Naive thymus-derived CD8-positive, alpha-beta T cell (primary cell): ENCODE measurements at places on chromosomes 1 and 21.

DNA sequence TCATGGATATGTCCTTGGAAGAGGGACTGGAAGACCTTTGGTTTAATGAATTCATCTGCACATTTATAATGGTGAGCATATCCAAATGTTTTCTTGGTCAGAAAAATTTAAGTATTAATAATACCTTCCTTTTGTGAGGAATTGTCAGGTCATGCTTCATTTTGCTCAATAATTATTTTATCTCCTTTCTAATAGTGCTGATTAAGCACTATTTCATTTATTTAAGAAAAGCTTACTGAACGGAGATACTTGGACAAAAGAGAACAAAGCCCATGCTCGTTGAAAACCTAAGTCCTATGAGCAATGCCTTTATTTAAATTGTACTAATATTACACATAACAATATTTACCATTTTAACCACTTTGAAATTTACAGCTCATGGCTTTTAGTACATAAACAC lies 281.5 kb downstream of the PDE4B start:
- no peak for DNase-seq

GRCh38 chr1:68074472-68074871 lies 24.0 kb upstream of the DIRAS3 start:
- no peak for DNase-seq

DNA sequence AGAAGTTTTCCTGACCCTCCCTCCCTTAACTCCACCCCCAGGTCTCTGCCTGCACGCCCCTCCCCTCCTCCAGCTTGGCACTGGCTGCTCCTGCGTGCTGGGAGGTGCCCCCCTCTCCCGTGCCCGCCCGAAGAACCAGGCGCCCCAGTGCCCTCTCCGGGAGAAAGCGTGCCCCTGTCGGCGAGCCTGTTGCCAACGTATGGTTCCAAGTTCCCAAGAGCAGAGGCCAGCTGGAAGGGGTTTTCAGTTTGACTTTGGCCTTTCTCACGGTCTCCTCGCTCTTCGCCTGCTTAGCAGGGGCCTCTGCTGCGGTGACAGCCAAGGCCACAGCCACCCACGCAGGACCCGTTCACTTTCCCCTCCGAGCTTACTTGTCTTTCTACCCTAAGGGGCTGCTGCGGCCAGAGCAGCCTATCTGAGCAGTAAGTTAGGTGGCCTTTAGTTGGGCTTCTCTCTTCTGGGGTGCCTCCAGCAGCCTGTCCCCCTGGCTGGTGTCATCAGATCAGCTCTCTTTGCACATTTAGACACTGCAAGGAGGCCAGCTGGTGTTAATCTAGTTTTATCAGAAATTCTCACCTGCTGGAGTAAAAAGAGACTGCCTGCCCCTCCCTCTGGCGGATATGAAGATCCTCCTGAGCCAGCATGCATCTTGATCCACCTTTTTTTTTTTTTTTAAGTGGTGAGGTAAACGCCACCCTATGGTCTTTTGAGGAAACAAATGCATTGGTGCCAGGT lies 1.5 kb downstream of the STUM start:
- DNase-seq: no peak

GRCh38 chr1:67827688-67828087 lies 5.6 kb downstream of the GNG12 start:
- DNase-seq: no peak

- DNase-seq: peak; percentile 36
Observed at GRCh38 chr1:167935216-167936067, 1.0 kb upstream of the DCAF6 start.

DNA sequence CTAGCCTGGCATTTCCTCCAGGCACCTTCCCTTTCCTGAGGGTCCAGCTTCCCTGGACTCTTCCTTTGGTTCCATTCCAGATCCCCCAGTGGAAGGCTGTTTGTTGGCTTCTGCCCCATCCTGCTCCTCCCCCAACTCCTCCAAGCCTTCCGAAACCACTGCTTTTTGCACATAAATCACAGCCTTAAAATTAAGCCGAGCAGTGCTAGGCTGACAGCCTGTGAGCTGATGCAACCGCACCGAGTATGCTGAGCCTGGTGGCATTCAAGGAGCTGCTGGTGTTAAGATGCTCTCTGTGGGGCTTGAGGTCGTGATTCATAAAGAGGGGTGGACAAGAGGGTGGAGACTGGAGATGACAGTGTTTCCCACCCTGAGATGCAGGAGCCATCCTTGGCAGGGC lies 266.6 kb upstream of the C1orf174 start:
- no peak for DNase-seq

- no peak for DNase-seq
Observed at GRCh38 chr1:37403166-37403565, 71.2 kb upstream of the ZC3H12A start.

DNA sequence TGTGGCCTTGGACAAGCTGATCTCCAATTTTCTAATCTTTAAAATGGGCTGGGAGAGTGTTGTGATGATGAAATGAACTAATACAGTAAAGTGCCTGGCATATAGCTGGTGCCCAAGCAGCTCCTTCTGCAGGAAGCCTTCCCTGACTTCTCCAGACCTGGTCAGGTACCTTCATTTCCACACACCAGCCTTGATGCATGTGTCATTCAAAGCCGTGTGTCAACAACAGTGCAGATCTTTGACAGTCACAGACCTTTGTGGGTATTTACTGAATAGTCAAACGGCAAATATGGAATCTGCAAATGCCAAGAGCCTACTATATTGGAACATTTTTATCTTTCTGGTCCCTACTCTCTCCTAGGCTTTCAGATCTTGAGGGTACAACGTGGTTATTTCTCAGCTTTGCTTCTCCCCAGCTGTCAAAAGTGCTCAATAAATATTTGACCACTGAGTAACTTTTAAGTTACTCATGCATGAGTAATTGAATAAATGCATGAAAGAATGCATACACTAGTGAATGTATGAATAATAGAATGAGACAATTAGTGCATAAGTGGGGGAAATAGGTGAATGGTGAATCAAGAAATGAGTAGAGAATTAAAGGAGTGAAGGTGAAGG lies 75.4 kb downstream of the MDM4 start:
- no peak for DNase-seq

DNA sequence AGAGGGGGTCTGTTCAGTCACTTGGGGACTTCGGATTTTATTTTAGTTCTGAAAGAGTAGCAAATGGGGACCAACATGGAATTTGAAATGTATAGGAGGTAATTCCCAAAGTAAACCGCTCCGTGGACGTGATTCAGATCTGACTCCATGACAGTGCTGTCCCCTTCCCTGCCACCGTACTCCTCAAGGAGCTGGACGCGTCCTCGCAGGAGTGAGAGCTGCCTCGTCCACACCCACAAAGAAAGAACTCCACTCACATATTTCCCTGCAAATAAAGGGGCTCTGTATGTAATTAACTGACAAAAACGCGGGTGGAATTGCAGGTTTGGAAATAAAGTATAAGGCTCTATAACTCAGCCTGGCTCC lies 183.6 kb downstream of the ETS2 start:
- no peak for DNase-seq

GRCh38 chr1:229105109-229105508 lies 165.8 kb upstream of the RAB4A start:
- DNase-seq: no peak

- DNase-seq: peak; percentile 81
Observed at GRCh38 chr1:150577557-150578271, 1.7 kb downstream of the MCL1 start.

DNA sequence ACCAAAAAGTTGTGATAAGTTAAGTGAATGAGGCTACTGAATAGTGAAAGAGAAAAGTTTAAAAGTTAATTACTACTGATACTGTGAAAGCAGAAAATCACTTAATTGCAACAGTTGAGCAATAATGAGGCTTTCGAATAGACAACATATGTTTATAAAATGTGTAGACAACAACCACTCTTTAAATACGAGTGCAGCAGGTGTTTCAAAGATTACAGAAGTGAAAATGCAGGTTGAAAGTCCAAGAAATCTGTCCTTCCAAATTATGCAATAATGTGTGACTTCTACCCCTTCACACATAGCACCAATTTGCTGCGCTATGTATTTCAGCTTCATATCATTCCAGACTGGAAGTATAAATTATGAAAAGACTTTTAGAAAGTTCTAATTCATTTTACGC lies 213.0 kb downstream of the COL24A1 start:
- DNase-seq: no peak

- DNase-seq: no peak
Observed at GRCh38 chr21:31714741-31715365, 17.1 kb downstream of the SCAF4 start.

DNA sequence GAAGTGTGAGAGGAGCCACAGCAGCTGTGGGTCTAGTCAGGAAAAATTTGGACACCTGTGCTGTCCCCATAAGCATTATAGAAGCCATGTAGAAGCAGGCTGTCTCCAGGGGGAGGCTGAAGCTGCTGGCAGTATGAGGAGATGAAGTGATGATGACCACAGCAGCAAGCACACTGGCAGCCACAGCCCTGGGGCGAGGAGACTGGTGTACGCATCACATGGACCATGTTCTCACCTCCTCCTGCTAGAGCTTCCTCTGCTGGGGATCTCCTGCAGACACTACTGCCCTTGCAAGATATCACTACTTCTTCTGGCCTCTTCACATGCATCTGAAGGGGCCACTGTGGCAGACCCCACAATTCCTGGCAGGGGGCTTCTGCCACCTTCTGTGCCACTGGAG lies 33.8 kb upstream of the CREG1 start:
- no peak for DNase-seq

DNA sequence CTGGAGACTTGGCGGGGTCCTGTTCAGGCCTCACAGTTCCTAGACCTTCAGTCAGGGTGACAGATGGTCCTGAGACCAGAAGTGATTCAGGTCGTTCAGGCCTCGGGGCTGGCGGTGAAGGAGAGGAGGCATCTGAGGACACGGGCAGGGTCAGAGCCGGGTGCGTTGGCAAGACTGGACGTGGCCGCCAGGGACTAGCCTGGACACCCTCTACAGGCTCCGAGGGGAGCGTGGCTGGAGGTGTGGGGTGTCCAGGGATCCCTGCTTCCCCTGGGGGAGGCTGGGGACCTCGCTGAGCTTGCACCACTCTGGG lies 64.0 kb upstream of the TARDBP start:
- no peak for DNase-seq

GRCh38 chr1:219459351-219460080 lies 153.4 kb downstream of the ZC3H11B start:
- DNase-seq: no peak

DNA sequence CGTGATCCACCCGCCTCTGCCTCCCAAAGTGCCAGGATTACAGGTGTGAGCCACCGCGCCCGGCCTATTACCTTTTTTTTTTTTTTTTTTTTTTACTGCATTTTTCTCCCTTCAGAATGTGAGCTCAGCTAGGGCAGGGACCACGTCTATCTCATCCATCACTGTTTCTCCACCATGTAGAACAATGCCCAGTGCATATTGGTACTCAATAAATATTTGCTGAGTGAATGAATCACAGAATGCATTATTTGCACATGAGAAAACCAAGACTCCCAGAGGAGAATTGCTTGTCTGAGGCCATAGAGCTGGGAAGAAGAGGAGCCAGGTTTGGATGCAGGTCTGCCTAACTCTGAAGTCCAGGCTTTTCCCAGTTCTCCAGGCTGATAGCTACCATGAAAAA lies 8.2 kb upstream of the SLC9A1 start:
- no peak for DNase-seq

DNA sequence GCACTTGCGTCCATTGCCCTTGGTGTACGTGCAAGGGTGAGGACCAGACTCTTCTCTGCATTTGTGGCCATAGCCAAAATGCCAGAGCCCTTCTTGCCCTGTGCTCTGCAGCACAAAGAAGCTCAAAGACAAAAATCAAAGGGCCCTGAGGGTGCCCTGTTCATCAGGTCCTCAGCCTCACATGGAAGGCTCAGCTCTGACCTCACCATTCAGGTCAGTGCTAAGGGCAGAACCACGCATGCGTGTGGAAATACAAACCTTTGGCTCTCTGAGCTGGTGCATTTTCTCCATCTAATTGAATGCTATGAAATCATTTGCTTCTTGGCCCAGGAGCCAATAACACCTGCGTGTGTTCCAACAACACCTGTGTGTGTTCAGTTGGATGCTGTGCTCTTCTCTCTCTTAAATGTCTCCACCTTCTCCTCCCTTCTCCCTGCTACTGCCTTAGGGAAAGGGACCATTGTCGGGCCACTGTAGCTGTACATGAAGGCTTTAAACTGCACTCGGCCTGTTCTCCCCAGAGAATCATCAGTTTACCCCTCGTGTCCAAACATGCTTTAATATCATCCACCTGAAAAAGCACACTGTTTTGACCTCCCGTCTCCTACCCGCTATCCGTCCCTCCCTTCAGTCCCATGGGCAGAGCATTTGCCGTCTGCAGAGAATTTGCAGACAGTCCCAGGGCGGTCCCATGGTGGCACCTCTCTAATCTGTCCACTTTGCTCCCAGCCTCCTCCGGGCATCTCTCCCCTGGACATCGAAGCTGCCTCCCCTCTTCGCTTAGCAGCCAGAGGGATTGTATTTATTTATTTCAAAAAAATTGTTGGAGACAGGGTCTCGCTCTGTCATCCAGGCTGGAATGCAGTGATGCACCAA lies 60.6 kb downstream of the EVA1C start:
- DNase-seq: no peak

DNA sequence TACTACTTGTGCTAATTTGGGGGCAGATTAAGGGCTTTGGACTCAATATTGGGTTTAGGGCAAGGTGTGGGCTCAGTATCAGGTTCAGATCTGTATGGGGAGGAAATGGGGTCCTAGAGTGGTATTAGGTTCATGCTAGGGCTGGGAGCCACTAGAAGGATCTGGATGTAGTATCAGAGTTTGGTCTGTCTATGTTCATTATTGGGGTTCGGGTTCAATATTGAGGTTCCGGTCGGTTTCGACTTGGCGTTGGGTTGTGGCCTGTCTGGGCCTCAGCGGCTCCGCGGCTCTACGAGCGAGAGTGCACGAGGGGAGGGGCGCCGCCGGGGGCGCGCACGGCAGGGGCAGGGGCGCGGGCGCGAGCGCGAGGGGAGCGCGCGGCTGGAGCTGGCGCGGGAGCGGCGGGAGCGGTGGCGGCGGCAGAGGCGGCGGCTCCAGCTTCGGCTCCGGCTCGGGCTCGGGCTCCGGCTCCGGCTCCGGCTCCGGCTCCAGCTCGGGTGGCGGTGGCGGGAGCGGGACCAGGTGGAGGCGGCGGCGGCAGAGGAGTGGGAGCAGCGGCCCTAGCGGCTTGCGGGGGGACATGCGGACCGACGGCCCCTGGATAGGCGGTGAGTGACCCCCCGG lies at the start of gene PTPRF:
Gene PTPRF, plus strand, starts transcription at position 401 of the 624 bp plus-strand sequence. CDS start 14,193 bp downstream, outside the sequence.
- peak; percentile 10 for DNase-seq

DNA sequence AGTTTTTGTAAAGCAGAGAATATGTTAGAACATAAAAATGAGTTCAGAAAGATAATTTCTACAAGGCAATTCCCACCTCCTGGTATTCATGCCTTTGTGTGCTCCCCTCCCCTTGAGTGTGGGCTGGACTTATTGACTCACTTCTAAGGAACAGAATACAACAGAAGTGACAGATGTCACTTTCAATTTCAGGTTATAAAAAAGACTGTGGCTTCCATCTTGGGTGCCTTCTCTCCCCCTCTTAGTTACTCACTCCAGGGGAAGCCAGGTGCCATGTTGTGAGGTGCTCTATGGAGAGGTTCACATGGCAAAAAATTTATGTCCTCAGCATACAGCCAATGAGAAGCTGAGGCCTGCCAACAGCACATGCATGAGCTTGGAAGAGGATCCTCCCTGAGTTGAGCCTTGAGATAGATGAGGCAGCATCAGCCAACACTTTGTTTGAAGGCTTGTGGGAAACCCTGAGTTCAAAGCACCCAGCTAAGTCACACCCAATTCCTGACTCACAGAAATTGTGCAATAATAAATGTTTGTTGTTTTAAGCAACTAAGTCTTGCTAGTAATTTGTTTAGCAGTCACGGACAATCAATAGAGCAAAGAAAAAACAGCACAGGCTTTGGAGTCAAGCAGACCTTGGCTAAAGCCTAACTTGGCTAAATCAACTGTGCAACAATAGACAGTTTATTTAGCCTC lies 73.5 kb upstream of the NGF start:
- no peak for DNase-seq

GRCh38 chr1:204409123-204409522 lies 2.5 kb downstream of the PPP1R15B start:
- DNase-seq: no peak
